ENCODE measurements at places on chromosomes 2 and 18.

DNA sequence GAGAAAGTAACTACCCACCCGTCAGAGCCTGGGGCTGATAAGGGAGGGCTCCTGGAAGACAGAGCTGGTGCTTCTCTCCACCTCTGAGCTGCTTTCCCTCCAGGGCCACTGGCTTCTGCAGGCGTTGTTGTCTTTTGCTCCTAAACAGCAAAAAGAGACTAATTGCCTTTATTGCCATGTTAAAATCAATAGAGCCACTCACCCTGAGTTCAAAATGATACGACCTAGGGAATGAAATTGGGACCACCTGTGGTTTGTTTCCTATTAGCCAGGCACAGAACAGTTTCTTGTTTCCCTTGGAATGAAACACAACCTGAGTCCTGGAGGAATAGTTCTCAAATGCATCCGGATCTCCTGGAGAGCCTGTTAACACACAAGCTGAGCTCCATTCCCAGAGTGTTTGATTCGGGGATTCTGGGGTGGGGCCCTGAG, 45.8 kb downstream of the TCF7L1 start:
- no peak for DNase-seq

DNA sequence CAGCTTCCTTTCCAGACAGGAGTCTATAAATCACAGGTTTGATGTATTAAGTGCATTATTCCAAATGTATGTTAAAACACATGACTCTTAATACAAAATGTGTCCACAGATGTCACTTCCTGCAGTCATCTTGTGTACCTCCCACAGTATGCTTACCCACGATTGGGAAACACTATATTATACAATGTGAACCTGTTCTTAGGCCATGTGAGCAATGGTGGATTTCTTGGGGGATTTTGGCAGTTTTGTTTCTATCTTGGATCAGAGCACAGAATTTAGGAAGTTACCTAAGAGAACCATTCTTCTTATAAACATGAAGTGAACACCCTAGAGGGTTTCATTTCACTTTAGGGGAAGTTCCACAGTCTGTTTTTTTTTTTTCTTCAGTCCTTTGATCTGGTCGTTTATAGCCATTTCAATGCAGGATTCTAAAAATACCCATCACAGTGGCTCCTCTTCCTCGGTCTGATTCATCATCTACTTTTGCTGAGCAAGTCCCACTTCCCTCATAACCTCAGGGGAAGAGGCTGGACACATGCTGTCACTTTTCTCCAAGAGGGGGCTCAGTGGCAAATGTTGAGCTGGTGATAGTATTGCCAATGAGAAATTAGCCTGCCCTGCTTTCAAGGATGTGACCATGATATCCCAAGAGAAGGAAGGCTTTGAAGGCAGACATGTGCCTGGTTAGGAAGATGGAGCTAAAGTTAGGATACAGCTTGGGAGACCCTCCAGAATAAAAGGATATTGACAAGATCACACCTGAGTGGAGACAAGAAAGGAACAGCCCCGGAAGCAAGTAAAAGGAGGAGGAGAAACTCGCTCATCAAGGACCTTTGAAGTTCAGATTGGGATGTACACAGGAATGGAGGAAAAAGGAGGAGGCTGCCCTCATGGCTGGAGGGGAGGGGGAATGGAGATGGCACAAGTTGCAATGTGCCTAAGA, 22.6 kb downstream of the PLEK start:
- DNase-seq: peak; percentile 27

- DNase-seq: no peak
Measured at GRCh38 chr2:68521037-68521436, 53.7 kb downstream of the APLF start.

DNA sequence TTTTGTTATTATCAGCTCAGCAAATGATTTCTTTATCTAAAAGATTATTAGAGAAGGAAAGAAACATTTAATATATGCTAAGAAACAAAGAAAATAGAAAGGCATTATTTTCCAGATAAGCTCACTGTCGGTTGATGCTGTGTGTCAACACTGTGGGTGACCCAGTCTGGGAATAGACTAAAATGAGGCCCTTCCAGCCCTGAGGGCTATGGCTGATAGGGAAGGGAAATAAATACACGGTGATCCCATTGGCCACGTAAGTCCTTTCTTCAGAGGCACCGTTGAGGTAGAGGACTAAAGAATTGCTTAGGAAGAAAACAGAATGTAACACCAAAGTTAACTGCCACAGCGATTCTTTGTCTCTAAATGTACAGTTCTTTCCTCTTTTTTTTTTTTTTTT, 1.8 kb downstream of the ABCB11 start:
- no peak for DNase-seq

DNA sequence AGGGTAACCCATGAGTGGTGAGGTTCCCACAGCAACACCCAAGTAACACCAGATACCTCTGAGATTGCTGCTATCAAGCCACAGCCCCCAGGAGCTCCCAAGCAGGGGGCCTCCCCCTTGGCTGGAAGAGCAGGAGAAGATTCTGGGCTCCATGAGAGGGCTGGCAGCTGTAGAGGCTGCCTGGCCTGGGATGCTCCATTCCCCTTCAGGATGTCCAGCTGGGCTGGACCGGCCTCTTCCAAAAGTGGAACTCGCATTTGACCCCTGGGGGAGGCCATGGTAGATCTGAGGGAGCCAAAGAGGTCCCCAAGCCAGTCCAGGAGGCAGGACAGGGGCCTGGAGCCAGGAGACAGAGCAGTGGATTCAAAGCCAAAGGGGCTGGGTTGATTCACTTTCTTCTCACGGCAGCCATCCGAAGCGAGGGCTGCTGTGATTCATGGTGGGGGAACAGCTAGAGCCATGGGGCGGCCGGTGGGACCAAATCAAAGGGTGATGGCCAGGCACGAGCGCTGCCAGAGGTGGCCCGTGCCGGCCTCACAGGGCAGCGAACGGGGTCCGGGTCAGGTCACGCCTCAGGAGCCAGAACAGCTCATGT, 95.3 kb upstream of the ID2 start:
- DNase-seq: no peak

- no peak for DNase-seq
Measured at GRCh38 chr2:6939071-6939470, 21.9 kb downstream of the RNF144A start.

- no peak for DNase-seq
Measured at GRCh38 chr2:172639823-172640222, 83.9 kb downstream of the PDK1 start.

DNA sequence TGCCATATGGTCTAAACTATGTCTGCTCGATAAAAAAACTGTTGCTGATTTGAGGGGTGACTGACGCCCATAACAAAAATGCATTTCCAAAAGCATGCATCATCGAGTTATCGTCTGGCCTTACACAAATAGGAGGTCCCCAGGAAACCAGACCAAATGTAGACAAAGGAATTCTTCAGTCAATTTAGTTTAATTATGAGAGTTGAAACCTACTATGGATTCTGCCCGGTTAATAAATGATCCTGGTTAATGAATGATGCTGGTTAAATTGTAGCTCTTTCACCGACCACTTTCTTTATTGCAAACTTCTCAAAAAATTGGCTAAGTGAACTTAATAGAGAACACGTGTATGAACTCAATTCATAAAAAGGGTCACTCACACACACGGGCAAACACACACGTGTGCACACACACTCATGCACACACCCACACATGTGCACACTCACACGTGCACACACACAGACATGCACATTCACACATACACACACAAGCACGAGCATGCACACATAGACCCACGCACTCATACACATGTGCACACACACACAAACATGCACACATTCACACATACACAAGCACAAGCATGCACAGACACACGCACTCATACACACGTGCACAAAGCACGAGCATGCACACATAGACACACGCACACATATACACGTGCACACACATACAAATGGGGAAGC, 59.0 kb upstream of the SALL3 start:
- no peak for DNase-seq

DNA sequence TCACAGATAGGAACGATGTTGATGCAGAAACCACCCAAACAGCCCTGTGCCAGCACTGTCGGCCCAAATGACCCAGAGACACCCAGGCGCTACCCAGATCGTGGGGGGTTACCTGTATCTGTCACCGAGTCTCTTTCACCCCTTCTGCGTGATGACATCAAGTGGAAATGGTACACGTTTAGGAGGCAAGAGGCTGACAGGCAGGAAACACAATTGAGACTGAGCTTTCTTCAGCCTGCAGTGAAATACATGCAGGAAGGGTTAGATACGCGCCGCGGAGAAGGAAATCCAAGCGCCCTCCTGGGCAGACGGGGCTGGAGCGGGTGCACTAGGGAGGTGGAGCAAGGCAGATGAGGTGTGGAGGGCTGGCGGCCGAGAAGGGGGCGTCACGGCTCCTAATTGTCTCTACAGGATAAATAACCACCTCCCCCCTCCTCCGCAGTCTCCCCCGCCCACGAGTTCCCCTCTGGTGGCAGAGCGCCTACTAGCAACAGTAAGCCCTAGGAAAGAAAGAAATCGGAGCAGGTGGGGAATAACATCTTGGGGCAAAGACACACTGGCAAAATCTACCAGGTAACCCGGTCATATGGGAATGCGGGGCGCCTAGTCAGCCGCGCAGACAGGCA, at the start of gene RNF152:
TSS of gene RNF152 (minus strand) at position 325 of the 626 bp plus-strand sequence. CDS start 76,544 bp downstream, outside the sequence.
- DNase-seq: no peak

DNA sequence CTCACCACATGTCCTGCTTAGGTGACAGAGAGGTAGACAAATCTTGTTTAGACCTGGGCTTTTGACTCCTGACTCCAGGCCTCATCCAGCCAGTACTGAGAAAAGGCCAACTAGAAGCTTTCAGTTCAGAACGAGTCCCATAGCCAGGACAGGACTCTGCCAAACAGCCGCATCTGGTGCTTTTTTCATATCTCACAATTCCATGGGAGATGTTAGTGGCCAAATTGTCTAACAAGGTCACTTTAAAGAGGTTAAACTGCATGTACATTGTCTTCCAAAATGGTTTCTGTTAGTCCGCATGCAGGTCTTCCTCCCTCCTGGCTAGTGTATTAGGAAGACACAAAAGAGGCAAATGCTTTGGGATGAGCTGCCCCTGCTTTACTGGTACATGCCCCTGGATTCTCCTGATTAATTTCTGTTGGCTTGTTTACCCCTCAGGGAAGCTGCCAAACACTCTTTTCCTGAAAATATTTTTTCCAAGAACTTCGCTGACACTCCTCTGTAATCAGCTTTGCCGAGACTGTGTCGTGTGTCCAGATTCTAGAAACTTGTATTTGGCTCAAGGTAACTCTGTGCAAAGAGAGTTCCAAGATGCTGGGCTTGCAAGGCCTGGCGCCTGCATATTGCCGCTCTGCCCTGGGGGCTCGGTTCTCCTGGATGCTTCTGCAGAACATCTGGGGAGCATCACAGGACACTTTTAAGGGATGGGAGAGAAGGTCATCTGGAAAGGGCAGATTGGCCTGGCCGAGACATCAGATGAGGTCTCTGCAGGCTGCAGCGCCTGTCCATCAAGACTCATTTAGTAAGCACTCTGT, 209.2 kb upstream of the APCDD1 start:
- DNase-seq: no peak

DNA sequence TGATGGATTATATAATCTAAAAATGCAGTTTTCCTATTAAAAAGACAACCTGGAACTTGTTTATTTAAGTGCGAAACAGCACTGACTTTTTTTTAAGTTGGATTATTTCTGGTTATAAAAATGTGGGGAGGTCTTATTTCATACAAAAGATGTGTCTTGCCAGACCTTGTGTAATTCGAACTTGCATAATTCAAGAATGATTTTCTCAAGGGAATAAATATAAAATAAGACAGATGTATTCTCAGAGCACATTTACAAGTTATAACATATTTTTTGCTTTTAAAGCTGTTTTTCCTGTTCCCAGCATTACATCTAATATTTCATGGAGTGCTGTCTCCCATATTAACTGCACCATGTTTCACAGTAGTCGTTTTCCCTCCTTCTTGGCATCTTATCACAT, 263.1 kb downstream of the CDH20 start:
- no peak for DNase-seq

- DNase-seq: no peak
Measured at GRCh38 chr2:20327370-20327769, 23.3 kb downstream of the PUM2 start.

- DNase-seq: peak; percentile 72
Measured at GRCh38 chr18:13562494-13563029, 163.8 kb downstream of the FAM210A start.

- no peak for DNase-seq
Measured at GRCh38 chr2:40281021-40281940, 170.6 kb downstream of the SLC8A1 start.

GRCh38 chr2:109265953-109266352, 136.9 kb downstream of the SH3RF3 start:
- no peak for DNase-seq

- no peak for DNase-seq
Measured at GRCh38 chr2:115161081-115161770, 718.8 kb downstream of the DPP10 start.

GRCh38 chr2:120509213-120509815, 163.4 kb downstream of the INHBB start:
- no peak for DNase-seq

DNA sequence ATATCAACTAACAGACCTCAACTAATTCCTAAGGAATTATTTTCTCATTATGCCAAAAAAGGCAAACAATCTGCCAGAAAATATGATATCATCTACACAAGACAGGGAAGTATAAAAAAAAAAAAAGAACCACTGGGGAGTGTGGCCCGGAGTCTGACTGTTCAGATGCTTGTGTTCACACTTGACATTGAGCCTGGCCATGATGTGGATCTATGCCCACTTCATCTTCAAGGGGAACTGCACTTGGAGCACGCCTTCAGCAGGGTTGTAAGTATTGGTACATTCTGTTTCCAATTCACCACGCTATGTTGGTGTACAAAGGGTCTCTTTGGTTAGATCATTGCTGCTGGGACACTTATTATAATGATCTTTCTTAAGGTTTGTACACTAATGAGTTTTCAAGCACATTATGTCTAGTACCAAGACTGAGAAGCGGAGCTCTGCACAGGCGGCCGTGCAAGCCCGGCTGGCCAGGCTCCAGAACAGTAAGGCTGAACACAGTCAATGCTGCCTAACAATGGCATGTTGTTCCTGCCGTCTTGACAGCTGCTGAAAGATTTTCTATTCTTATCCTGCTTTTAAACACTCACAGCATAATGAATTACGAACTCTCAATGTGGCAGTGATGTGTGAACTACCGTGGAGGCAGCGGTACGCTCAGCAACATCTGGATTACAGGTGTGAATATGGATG, 788.4 kb upstream of the SOX11 start:
- DNase-seq: no peak

DNA sequence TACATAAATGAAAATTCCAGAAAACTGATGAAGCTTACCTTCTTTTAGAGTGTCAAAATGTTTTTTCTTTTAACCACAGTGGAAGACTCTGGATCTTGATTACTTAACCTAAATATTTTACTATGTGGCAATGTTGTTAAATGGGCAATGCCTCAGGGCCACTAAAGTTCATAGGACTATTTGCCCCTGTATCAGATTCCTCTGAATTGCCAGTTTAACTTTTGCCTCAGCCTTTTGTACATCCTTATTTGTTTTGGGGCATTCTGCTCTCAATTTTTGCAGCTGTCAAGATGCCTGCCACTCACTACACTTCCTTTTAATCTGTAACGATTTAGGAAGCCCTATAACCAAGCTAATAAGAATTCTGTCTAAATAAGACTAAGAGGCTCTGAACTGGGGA, 31.7 kb upstream of the SERTAD2 start:
- DNase-seq: no peak

- DNase-seq: no peak
Measured at GRCh38 chr2:181754105-181754504, 73.8 kb upstream of the NEUROD1 start.

Data from activated naive CD4-positive, alpha-beta T cell treated with anti-CD3 and anti-CD28 coated beads, Interleukin-2, amount 50 U/mL, for 72 hours (primary cell).